Fibroblast of upper back skin (primary cell): ENCODE measurements at places on chromosomes 16 and 17.

DNA sequence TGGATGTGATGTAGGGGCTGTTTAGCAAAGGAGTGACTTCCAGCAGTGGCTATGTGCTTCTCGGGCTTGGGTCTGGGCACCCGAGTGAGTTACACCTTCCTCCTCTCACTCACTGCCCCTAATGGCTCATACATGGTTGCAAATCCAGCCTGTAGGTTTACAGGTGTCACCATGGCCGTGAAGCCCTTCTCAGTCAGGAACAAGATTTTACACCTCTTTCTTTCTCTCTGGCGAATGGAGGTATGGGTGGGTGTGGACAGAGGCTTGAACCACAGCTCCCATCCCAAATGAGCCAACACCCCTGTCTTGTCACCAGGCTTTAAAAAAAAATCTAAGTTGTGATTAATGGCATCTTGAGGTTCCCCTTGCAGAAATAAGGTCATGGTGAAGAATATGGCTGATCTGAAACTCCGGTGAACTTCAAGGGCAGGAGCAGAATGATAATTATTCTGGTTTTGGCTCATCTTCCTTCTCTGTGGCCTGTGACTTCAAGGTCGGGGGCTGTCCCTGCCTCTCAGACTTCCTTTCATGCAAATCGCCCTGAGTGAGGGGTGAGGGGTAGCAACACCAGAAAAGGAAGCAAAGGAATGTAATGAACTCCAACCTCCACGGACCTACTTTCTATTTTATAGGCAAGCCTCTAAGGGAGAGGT is 331.2 kb downstream of the MAF start:
- DNase-seq, result no peak

- peak; percentile 92 for DNase-seq
Measured at GRCh38 chr17:58786586-58787295, 31.1 kb downstream of the PPM1E start.

DNA sequence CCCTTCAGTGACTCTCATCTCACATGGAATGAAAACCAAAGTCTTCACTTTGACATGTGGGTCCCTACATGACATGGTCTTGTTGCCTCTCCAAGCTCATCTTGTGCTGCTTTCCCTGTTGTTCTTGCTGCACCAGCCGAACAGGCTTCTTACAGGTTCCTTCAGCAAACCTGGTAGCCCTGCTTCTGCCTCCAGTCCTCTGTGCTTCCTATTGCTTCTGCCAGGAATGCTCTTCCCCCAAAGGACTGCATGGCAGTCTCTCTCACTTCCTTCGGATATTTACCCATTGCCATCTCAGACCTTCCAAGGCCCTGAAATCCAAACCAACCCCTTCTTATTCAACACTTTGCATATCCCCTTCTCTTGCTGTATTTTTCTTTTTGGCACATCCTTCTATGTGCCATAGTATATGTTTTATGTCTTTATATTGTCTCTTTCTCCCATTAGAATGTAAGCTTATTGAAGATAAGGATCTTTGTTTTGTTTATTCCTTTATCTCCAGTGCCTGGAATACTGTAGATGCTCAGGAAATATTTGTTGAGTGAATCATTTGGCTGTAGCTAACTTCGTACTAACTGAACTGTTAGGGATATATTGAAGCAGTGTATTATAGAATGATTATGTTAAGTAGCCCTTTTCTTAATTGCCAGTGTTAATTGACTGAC is 57.9 kb upstream of the SLC12A3 start:
- DNase-seq, result peak; percentile 52

DNA sequence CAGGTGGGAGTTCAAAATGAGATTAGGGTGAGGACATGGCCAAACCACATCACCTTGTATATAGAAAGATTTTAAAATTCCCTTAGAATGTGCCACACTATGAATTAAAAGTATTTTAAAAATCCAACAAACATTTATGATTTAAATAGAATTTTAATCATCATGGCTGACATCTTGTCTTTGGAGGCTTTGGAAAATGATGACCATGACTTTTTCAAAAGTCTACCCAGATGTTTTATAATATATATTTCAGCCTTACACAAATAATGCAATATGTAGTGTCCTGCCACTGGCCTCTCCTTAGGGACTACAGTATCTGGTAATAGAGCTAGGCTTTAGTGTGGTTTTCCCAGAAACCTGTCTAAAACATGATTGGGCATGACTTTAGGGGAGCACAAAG is 1353.4 kb upstream of the GOT2 start:
- DNase-seq, result no peak

DNA sequence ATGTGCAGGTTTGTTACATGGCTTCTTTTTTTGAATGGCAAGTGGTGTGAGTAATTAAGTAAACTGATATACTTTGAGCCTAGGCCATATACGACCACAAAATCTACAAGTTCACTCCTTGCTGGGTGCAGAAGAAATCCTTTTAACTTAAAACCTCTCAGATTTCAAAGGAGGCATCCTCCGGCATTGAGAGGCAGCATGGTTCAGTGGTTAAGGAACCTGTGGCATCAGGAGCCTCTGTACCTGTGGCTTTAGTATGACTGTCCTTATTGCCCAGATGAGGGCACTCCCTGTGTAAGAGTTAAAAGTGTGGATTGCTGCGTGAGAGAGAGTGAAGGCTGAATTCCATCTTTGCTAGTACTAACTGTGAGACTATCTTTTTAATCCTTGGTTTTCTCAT is 3.3 kb downstream of the NLRP1 start:
- no peak for DNase-seq

- DNase-seq, result no peak
Measured at GRCh38 chr17:48619826-48620449, 4.8 kb upstream of the HOXB8 start.
